ENCODE measurements at places on chromosomes 6 and 20.

DNA sequence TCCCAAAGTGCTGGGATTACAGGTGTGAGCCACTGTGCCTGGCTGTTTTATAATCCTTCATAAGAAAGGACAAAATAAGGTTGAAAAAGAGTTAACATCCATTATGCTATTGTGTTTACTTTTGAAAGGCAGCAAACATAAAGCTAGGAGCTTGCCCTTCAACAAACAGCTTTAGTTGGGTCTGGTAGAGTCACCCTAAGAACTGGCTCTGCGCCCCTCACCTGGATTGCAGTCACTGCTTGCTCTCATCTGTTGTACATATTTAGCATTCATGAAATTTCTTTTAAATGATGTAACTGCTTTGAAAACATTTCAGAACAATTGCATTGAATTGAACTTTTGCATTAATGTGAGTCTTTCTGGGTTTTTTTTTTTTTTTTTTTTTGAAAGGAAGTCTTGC, 38.9 kb downstream of the JARID2 start:
- no peak for DNase-seq

- DNase-seq, result no peak
These were observed 313.2 kb upstream of the JARID2 start for GRCh38 chr6:14932485-14933182.

GRCh38 chr6:2999618-3000557, at the start of gene NQO2:
NQO2 (plus strand) TSS chr6:2999894; CDS start chr6:3006553, 6,659 bp downstream.
- peak; percentile 82 for DNase-seq

DNA sequence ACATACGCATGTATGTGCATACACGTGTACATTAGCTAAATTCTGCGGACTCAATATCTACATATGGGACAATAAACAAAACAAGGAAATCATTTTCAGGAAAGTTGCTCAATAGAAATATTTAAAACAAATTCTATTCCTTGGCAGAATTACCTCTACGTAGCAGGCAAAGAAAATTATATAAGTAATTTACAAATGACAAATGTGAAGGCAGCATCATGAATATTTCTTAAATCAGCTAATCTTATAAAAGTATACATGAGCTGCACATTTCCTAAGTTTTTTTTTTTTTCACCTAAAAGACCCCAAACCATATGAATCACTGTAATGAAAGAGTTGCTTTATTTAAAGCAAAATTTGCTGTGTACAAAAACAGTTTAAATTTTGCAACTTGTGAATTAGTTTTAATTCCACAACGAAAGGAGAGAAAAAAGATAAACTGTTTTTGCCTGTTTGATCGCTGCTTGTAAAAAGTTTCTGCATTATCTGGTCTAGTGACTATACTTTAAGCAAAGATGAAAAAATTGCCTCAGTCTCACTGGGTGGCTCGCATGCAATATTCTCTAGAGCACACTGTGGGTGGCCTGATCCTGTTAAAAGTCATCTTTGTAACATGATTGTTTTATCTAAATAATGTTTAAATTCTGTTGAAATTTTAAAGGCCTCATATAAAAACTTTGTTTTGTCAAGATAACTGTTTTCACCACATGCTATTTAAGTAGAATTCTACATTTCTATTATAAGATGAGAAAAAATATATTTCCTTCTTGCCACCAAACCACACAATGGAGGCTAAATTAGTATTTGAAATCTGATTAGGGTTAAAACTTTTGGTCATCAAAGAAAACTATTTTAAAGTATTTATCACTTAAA, 57.1 kb downstream of the HUS1B start:
- DNase-seq, result no peak

DNA sequence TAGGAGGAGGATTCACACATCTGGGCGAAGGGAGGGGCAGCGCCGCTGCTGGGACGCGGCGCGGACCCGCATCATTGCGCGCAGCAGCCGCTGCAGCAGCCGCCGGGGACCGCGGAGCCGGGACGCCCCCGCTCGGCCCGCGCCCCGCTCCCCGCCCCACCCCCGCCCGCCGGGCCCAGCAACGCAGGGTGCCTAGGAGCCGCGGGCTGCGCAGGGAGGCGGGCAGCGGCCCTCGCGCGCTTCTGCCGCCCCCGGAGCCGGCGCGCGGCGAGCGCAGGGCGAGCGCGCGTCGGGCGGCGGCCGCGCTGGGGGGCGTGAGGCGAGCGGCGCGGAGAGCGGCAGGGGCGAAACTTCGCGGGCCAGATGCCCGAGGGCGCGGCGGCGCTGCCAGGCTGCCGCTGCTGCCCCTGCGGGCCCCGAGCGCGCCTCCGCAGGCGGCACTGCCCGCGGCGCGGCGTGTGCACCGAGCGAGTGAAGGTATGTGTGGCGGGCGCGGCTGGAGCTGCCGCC, at the start of gene NKAIN2:
Gene NKAIN2 (plus strand): TSS at position 362 of the 510 bp plus-strand sequence.
- DNase-seq, result no peak

- DNase-seq, result no peak
These were observed 102.3 kb upstream of the ZNF217 start for GRCh38 chr20:53695797-53696527.

GRCh38 chr6:89035252-89036101, 45.1 kb upstream of the PNRC1 start:
- peak; percentile 11 for DNase-seq

DNA sequence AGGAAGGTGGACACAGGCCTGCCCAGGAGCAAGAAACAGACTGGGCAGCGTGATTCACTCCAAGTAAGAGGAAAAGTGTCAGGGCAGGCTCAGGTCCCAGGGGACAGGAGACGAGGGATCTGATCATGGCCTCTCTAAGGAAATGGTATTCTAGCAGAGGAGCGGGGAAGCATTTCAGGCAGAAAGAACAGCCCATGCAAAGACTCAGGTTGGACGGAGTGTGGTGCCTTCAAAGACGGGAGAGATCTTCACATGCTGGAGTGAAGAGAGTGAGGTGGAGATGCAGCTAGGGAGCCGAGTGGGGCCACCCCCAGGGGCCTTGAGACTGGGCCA, 161.1 kb downstream of the SYCP2 start:
- no peak for DNase-seq

DNA sequence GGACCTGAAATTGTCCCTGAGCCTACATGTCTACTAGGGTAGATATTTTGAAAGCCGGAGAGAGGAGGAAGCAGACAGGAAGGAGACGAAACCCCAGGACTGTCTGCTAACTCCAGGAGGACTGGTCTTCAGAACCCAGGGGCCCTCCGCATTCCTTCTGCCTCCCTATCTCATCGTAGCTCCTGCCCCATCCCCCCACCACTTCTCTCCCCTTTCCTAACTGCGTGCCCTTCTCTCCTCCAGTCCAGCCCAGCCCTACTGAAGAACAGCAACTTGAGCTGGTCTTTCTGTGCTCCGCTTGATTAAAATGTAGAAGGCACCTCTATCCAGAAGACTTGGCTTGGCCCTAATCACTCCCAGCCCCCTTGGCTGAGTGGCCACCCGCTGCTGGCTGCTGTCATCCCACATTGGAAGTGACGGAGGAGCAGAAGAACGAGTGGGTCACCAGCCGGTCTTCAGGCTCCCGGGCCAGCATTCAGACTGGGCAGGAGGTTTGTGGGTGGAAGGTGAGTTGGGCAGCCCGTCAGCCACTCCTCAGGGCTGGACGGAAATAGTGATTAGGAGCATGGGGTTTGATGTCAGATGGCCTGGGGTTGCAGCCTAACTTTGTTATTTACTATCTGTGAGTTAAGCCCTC, 28.8 kb upstream of the ANGPT4 start:
- DNase-seq, result no peak

DNA sequence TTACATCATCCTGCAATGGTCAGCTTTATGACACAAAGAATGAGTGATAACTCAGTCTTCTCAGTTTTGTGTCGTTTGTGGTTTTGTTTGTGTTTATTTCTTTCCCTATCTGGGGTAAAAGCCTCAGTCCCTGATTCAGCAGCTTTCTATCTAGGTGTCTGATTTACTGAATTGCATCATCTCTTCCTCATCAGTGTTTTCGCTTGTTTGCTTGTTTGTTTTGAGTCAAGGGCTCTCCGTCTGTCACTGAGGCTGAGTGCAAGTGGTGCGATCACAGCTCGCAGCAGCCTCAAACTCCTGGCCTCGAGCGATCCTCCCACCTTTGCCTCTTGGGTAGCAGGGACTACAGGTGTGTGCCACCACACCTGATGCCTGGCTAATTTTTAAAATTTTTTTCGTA, 548.9 kb downstream of the PRKN start:
- no peak for DNase-seq

GRCh38 chr6:30709101-30709868, 7.8 kb downstream of the MDC1 start:
- DNase-seq, result no peak

- no peak for DNase-seq
These were observed at the start of gene HLA-DRB5 for GRCh38 chr6:32529697-32530430. HLA-DRB5 (minus strand) TSS chr6:32530287; CDS start chr6:32530224, 63 bp downstream.

DNA sequence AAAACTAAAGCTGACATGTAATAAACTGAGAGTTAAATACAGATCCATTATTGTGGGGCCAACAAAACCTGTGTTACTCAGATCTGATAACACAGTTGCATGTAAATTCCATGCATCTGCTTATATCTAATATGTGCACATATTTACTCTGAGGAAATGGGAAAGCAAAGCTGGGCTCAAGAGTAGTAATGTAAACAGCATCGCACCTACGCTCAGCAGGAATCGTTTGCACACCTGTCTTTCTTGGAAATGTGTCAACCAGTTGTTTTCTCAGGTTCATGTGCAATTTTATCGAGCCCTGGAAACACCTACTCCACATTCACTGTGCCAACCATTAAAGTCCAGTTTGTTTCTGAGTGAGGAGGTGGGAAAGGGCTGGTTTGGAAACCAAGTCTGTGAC, 80.3 kb upstream of the CNKSR3 start:
- DNase-seq, result no peak

DNA sequence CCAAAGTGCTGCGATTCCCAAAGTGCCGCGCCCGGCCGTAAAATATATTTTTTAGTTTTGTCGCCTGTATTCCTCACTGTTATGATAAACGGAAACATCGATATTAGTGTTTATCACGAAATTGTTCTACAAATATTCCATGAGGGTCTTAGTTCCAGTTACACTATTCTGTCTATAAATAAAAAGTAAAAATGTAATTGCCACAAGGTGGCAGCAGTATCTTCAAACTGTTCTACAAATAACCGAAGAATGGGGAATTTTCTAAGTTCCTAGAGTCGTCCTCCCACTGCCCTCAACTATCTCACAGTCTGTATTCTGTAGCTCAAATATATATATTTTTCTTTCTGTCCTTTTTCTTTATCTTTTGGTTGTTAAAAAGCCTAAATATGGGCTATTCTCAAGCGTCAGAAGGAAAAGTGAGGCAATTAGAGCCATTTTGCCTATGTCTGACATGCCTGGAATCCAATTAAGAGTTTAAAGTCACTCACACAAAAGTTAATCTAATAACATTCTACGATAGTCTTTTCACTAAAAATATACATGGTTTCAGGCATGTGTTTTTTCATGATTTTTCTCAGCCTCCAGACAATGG, 14.2 kb upstream of the FAM162B start:
- no peak for DNase-seq

DNA sequence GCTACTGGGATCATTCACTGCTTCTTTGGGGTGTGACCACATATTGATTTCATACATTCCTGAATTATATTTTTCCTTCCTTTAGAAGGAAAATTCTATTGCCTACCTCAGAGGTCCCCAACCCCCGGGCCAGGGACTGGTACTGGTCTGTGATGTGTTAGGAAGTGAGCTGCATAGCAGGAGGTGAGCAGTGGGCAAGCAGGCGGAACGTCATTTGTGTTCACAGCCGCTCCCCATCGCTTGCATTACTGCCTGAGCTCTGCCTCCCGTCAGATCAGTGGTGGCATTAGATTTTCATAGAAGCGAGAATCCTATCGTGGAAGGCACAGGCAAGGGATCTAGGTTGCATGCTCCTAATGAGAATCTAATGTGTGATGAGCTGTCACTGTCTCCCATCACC, 107.3 kb downstream of the PHACTR1 start:
- no peak for DNase-seq

- no peak for DNase-seq
These were observed 52.9 kb upstream of the MLN start for GRCh38 chr6:33856655-33857054.

GRCh38 chr6:134589512-134589911, 271.6 kb upstream of the SGK1 start:
- DNase-seq, result no peak

- no peak for DNase-seq
These were observed 14.6 kb upstream of the SYNJ2 start for GRCh38 chr6:157967020-157967419.

DNA sequence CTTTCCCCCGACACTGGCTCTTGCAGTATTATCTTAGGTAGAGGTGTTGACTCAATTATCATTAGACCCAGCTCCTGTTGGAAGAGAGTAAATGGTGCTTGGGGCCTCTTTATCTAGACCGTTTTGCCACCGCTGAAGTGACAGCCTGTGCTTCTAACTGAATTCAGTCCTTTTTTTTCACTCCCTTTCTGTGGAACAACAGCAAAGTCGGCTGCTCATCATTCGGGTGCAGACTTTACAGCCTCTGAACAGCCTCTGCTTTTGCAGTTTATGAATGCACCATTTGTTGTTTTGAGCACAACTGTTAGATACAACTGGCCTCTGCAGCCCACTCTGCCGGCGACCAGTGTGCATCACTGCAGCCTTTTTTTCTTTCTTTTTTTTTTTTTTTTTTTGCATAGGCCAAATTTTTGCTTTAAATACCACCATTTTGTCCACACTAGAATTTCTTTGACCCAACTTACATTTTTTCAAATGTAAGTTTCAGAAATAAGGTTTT, 35.8 kb downstream of the RREB1 start:
- peak; percentile 16 for DNase-seq

DNA sequence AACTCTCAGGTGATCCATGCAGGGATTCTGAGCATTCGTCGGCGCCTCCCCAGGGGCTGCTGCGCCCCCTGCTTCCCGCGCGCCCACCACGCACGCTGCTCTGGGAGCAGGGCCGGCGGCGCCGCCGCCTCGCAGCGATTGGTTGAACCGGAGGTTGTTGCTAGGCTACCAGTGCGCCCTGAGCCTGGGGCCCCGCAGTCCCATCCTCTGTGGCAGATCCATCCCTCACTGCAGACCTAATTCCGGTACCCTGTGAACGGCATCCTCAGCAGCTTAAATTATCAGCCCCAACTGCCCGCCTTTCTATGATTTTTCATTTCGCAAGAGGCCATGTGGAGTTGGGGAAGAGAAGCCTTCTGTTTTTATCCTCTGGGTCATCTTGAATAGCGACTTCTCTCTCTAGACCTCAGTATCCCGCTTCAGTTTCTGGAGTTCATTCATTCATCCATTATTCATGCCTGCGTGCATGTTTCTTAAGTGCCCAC, 15.4 kb downstream of the PNPLA1 start:
- peak; percentile 33 for DNase-seq

DNA sequence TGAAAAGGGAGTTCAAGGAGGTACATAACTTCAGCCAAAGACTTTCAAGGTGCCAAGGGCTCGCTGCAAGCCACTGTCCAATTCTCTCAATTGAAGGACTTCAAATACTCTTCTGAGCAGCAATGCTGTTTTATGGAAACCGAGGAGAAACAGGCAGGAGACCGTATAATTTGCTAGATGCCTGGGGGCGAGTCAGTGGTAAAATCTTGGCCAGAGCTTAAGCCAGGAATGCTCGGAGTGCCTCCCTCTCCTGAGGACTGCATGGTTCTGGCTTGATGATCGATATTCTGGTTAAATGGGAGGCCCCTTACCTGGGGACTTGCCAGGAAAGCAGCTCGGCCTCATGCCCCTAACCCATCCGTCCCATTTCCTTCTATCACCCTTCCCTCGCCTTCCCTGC, 35.8 kb upstream of the NOP56 start:
- DNase-seq, result no peak

Measured in anterior cingulate cortex (tissue), 58 donors.